ENCODE measurements at places on chromosomes 6 and 20. TPM values are rescaled to one million over a fixed set of nuclear protein-coding genes. Genes with fewer than 3 reads are reported as not detected.

DNA sequence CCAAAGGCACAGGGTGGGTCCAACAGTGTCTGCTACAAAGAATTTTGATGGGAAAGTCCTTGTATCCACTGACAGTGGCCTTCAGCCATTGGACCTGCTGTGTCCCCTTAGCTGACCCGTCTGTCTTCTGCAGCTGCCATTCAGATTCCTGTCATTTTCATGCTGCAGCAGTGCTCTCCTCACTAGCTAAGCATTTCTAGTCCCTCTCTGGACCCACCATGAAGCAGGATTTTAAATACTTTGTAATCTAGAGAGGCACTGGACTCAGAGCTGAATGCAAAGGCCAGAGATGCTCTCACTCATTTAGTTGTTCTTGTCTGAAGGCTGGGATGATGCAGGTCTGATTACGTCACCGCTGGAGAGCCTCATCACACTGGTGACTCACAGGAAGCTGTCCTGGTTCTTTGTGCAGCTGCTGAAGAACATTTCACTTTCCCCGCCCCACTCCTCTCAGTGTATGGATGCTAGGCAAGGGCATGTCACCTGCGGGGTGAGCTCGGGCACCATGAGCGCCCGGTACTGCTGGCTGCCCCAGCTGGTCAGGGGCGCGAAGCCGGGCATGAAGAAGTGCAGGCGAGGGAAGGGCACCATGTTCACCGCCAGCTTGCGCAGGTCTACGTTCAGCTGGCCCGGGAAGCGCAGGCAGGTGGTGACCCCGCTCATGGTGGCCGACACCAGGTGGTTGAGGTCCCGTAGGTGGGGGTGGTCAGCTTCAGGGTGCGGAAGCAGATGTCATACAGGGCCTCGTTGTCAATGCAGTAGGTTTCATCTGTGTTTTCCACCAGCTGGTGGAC, 19.4 kb upstream of the TUBB2A start:
- no peaks in the 10 kb centered on the region for H3K27me3 ChIP-seq
- H3K4me1 ChIP-seq: no peaks in the 10 kb centered on the region
- no peak for DNase-seq
- H3K4me3 ChIP-seq: no peak overlapping the region
- no peak overlapping the region for H3K27ac ChIP-seq

Gene PCSK2
- total RNA-seq: not detected

GRCh38 chr6:14207448-14207847, 89.9 kb downstream of the CD83 start:
- H3K27me3 ChIP-seq: no peaks in the 10 kb centered on the region
- H3K27ac ChIP-seq: no peak overlapping the region
- no peaks in the 10 kb centered on the region for H3K4me1 ChIP-seq

DNA sequence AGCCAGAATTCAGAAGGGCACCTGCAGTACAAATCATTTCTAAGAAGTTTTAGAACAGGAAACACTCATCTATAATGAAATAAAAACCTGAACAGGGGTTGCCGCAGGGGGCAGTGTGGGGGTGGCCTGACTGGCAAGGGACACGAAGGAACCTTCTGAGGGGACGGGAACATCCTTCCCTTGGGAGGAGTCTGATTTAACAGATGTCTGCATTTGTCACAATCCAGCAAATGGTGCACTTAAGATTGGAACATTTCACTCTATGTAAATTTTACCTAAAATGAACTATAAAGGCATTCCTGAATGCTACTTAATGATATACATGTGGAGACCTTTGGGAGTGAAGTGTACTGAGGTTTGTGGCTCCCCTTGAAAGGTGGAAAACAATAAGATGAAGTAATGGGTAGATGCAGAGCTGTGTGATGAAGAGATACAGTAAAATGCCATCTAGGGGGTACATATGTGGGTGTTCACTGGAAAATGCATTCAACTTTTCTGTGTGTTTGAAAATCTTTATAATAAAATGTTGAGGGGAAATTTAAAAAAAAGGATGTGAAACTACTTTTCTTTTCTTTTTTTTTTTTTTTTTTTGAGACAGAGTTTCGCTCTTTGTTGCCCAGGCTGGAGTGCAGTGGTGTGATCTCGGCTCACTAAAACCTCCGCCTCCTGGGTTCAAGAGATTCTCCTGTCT, 89.5 kb downstream of the SNX5 start:
- H3K27me3 ChIP-seq: no peaks in the 10 kb centered on the region
- H3K4me3 ChIP-seq: no peak overlapping the region
- no peaks in the 10 kb centered on the region for H3K4me1 ChIP-seq

Gene RUNX2
- 5.4 TPM for total RNA-seq
